Nasal cavity respiratory epithelium epithelial cell of viscerocranial mucosa (primary cell): ENCODE measurements at places on chromosomes 4 and X. TPM values are rescaled to one million over a fixed set of nuclear protein-coding genes. Genes with fewer than 3 reads are reported as not detected.

Gene SMIM10L2A
- 2.5 and 2.7 TPM in 2 replicates for total RNA-seq

Gene PRRG3
- not detected in 2 replicates for total RNA-seq

Gene KLHL15
- 7.8 and 10.3 TPM in 2 replicates for total RNA-seq

Gene RNF150
- 0.36 and 0.68 TPM in 2 replicates for total RNA-seq

Gene SERTM2
- not detected in 2 replicates for total RNA-seq

Gene ATP1B4
- total RNA-seq, result not detected in 2 replicates

Gene ZMAT1
- under 0.01 and 0.28 TPM in 2 replicates for total RNA-seq

Gene UGT2B17
- total RNA-seq, result under 0.01 TPM in 1 of 2 replicates, not detected in the other

Gene PWWP3B
- under 0.01 and 0.43 TPM in 2 replicates for total RNA-seq

Gene BANK1
- 0.34 and 1.1 TPM in 2 replicates for total RNA-seq

Gene SERPINA7
- total RNA-seq, result not detected in 2 replicates

Gene REELD1
- total RNA-seq, result 0.36 TPM in 1 of 2 replicates, not detected in the other

Gene TCEANC
- total RNA-seq, result 2.4 and 2.8 TPM in 2 replicates

Gene ART3
- total RNA-seq, result not detected in 2 replicates

Gene LRRC66
- under 0.01 and 0.43 TPM in 2 replicates for total RNA-seq

Gene EDA2R
- 5.1 and 5.5 TPM in 2 replicates for total RNA-seq

Gene SPON2
- total RNA-seq, result 3.1 and 16.9 TPM in 2 replicates

Gene ADAD1
- total RNA-seq, result not detected in 2 replicates

Gene ANOS1
- 0.34 and 4.0 TPM in 2 replicates for total RNA-seq

Gene DIPK2B
- not detected in 2 replicates for total RNA-seq

Gene MYOZ2
- not detected in 2 replicates for total RNA-seq

Gene SSX4
- not detected in 2 replicates for total RNA-seq

Gene NSUN7
- 3.6 and 4.1 TPM in 2 replicates for total RNA-seq
